ENCODE measurements at places on chromosomes 4 and X. TPM values are rescaled to one million over a fixed set of nuclear protein-coding genes. Genes with fewer than 3 reads are reported as not detected.

DNA sequence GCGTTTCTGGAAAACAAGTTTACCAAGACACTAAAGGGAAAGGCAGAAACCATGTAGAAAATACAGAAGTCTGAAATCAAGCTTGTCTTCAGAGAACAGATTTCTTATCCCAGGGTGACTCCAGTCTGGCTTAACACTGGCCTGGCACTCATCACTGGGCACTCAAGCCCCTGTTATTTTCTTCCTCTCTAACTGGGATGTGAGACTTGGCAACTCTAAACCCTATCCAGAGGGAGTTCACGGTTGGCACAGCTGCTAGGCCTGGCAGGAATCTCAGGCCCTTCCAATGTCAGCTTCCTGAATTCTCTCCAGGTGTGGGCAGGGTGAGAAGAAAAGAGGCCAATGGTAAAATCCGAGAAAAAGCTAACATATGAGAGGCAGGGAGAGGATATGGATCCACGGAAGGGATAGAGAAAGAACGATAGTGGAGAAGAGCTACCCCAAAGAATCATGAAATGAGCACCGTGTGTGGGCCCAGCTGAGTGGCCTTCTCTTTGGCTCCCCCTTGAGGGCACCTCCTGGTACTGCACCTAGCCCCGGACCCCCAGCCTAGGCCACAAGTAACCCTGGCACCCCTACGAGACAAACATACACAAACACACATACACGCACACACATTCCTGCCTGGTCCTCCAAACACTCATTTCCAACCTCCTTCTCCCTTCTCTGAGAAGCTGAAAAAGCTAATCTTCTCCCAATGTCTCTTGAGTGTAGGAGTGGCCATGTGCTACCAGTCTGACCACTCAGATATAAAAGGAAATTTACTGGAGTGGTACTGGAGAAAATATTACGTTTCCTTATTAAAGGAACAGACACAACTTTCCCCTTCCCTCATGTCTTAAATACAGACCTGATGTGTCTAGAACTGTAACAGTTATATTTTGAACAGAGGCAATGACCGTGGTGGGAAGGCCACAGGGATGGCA lies 16.6 kb upstream of the PTCHD1 start:
- DNase-seq, result no peak

- DNase-seq, result no peak
Measured at GRCh38 chrX:105758754-105759153, 63.6 kb upstream of the NRK start.

- DNase-seq, result no peak
Measured at GRCh38 chr4:3372264-3372932, 69.4 kb upstream of the HGFAC start.

The CENPE gene
- total RNA-seq, result 1.3 TPM

DNA sequence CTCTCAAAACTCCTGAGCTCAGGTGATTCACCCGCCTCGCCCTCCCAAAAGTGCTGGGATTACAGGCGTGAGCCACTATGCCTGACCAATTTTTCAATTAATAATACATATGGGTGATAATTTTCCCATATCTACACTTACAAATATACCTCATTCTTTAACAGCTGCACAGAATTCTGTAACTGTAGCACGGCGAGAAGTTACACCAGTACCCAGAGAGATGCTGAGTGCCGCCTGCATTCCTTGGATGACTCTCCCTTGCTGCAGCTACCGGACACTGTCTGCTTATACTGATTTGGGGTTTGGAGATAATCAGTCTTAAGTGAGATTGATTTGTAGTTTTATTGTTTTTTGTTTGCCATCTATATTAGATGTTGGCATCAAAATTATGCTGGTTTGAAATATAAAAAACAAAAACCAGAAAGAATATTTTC lies 5.8 kb downstream of the TIFA start:
- DNase-seq, result no peak

GRCh38 chr4:1599491-1600210 lies 84.5 kb downstream of the FAM53A start:
- DNase-seq, result no peak

- no peak for DNase-seq
Measured at GRCh38 chr4:173280998-173281397, 53.2 kb downstream of the HMGB2 start.

GRCh38 chr4:476501-476900 lies 22.5 kb downstream of the ZNF721 start:
- no peak for DNase-seq

DNA sequence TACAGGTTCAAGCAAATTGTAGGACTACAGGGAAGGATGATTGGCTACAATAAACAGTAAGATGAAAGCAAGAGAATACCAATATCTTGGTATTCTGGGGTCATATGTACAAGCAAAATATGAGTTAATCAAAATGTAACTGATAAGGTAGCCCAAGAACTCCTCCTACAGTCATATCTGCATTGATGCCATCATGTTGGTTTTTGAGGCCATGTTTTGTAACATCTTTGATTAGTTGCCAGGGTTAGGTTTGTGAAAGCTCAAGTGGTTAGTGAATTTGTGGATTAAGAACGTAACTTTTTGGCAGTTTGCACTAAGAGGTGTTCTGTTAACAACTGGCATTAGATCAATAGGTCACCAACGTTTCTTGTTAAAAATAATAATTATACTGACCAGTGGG lies 59.6 kb downstream of the USP9X start:
- no peak for DNase-seq

GRCh38 chrX:17759990-17760389 lies 22.7 kb downstream of the SCML1 start:
- DNase-seq, result no peak

GRCh38 chr4:16752150-16752549 lies 146.3 kb downstream of the LDB2 start:
- DNase-seq, result no peak

DNA sequence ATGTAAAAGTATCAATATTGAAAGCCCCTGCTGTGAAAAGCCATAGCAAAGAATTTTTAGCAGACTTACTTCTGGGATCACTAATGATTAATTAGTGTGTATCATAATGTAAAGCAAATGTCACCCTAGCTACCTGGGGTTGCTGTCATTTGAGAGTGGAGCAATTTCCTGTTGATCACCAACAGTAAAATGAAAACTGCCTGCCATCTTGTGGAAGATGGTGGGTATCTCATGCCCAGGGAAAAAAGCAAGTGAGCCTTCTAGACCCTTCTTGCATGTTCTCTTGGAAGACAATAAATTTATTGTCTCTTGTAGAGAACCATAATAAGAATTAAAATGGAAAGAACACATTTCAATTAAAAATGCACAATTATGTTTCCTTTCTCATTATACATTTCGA lies 360.2 kb downstream of the ZIC3 start:
- DNase-seq, result no peak

DNA sequence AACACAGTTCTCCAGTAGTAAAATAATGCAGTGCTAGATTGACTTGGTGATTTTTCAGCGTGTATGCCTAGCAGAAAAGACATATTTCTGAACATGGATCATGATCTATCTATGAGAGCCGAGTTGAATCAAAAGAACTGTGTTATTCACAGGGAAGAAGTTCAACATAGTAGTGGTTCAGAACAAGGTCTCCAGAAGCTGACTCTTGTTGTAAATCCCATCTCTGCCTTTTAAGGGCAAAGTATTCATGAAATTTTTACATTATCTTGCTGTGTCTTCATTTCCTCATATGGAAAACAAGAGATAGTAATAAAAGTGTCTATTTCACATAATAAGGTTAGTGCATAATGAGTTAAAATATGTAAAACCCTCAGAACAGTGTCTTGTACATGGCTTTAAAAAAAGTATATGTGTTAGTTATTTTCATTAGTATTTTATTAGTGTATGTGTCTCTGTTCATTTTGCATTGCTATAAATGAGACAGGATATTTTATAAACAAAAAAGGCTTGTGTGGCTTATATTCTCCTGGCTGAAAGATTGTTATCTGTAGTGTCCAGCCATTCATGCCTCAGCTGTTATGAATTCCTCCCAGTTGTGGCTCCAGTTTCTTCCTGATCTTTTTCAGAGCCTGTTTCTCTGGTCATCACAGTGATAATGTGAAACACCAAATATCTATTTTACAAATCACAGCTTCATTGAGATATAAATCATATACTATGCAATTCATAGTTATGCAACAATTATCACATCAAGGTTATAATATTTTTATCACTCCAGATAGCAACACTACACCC lies 1351.2 kb downstream of the STIM2 start:
- no peak for DNase-seq

The ARHGEF9 gene
- 9.3 TPM for total RNA-seq

DNA sequence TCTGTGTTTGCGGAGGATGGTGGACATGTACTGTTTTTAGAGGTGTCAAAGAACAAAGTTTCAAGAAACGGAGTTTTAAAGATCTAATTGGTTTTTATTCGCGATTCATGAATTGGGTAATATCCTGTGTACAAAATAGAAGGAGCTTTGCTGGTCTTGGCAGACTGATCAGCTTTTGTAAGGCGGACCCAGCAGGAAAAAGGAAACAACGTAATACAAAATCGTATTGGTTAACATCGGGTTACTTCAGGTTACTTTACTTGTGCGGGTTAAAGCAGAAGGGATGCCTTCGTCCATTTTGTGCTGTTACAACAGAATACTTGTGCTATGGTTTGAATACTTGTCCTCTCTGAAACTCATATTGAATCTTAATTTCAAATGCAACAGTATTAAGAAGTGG lies 11.4 kb upstream of the NYX start:
- no peak for DNase-seq

DNA sequence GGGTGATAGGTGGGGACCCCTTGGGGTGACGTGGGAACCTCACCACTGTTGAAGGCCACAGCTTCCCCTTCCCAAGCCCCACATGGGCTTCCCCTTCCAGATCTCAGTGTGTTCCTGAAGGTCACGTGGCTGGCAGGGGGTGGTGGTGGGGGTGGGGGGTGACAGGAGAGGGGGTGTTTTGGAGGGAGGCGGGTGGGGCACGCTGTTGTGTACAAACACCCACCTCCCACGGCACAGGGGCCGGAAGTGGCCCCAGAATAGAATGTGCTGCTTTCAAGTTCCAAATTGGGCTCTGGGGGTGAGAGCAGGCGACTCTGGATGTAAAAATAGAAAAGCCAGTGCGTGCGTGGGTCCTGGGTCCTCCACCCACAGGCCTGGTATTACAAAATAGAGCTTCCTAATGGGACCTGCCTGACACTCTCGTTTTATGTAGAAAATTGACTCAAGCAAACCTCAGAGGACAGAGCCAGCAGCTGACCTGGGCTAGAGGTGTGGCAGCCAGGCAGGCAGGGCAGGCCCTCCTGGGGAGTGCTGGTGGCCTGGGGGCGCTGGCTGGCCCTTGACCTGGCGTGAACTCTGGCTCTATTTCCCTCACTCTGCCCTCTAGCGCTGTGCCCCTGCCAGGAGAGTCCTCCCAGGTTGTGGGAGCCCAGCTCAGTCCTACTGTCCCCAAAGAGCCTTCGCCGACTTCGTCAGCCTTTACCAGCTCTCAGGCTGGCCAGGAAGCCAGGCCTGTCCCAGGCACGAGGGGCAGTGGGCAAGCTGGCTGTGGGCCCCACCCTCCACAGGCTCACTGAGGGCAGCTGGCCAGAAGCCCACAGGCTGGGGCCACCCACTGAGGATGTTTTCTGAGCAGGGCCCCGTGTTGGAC lies 5.4 kb upstream of the SH3BP2 start:
- DNase-seq, result no peak

Data from breast epithelium (tissue), 4 donors.